ENCODE measurements at places on chromosomes 13 and 19. TPM values are rescaled to one million over a fixed set of nuclear protein-coding genes. Genes with fewer than 3 reads are reported as not detected.

DNA sequence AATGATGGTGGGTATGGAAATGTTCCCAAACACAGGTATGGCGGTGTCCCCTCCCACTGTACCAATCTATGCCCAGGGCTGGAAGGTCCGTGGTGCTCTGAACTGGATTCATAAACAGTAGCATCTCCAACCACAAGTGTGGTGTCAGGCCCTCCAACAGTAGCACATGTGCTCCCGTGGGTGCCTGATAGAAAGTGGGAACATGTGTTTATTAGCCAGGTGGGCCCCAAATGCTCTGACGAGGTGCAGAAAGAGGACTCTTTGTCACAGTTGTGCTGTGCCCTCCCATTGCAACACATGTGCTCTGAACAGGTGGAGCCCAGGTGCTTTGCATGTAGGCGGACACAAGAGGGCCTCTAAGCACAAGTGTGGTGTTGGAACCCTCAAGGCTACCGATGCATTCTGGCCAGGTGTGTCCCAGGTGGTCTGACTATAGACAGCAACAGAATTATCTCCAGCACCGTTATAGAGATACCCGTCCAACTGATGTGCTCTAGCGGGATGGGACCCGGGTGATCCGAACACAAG, 75.4 kb upstream of the ZNF30 start:
- no peak for DNase-seq

GRCh38 chr19:23991170-23991569, 76.5 kb downstream of the ZNF726 start:
- DNase-seq, result no peak

DCT gene
- total RNA-seq, result 0.10 TPM

DNA sequence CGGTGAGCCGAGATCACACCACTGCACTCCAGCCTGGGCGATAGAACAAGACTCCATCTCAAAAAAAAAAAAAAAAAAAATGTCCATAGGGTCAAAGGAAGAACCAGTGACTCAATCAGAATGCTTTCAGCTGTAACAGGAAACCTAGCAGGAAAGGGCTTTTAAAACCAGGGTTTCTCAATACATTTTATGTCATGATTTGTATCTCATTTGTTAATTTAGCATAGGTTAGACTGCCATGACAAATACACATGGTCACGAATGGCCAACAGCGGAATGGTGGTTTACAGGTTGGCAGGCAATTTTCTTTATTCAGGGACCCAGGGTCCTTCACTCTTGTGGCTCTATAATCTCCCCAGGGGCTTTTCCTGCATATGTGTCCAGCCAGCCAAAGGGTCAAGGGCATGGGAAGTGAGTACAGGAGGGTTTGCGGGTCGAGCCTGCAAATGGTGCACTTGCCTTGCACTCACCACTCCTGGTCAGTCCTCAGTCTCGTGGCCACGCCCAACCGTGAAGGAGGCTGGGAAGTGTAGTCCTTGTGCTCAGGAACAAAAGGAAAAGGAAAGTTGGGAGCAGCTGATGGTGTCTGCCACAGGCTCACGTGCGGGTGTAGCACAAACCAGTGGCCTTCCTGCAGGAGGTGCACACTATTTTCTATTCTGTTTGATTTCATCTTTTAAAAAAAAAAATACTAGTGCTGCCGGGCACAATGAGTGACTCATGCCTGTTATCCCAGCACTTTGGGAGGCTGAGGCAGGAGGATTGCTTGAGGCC, 14.8 kb downstream of the DHX34 start:
- no peak for DNase-seq

Measured in B cell (primary cell).